ENCODE measurements at places on chromosomes 6 and 20.

DNA sequence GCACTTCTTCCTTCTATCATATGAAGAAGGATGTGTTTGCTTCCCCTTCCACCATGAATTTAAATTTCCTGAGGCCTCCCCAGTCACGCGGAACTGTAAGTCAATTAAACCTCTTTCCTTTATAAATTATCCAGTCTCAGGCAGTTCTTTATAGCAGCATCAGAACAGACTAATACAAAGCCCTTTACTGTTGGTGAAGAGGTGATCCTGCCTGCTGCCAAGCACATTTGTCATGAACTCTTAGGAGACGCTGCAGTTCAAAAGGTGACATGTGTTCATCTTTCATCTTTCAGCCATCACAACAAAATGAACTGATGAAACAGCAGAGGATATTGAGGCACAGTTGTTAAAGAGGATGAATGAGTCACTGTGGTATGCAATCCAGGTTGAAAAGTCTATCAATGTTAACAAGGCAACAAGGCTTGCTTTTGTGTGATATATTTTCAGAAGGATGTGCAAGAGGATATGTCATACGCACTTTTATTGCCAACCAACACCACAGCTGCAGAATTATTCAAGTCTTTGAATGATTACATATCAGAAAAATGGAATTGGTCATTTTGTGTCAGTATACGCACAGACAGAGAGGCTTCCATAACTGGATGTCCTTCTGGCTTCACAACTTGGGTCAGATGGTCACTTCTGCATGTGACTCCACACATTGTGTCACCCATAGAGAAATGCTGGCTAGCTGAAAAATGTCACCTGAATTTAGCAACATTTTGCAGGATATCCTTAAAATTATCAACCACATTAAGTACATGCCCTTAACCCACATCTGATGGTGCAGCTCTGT lies 52.4 kb upstream of the PLN start:
- DNase-seq: no peak

DNA sequence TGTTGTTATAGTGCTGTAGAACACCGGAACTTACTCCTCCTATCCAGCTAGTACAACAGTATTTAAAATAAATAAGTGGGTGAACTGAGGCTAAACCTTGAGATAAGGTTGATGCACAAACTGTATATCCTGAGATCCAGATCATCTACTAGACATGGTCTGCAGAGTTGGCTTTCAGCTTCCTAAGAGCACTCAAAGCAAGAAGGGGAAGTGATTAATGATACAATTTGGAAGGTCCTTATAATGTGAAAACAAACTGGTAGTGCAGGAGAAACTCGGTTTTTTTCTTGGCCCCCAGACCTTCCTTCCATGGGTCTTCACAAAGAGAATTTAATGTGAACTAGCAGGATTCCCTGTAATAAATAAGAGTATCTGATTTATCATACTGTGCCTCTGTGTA lies 27.4 kb upstream of the RREB1 start:
- no peak for DNase-seq

DNA sequence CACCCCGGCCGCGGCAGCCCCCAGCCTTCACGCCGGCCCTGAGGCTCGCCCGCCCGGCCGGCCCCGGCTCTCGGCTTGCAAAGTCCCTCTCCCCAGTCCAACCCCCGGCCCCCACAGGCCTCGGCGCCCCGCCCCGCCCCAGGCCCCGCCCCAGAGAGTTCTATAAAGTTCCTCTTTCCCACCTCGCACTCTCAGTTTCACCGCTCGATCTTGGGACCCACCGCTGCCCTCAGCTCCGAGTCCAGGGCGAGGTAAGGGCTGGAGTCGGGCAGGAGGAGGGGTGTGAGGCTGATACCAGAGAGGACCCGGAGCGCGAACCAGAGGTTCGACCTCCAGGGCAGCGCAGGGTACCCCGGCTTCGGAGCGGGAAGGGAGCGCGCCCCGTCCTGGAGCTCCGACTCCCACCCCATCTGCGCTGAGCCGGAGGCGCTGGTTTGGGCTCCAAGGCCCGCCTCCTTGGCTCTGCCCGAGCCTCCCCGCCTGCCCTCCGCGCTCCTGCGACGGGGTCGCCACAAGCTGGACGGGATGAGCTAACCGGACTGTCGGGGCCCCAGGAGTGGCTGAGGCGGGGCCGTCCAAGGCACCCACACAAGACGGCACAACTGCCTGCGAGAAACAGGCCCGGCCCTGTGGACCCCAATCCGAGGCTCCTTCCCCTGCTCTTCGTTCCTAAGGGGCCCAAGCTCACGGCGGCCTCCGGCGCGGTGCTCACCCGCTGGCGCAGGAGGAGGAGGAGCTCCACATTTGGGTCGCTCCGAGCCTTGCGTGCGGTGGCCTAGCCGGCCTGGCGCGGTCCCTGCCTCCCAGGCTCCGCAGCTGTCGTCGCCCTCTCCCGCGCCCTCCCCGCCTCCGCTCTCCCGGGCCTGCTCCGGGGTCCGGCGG lies at the start of gene IRF4:
IRF4 (plus strand) TSS at position 194 of the 882 bp plus-strand sequence. CDS start 1,401 bp downstream, outside the sequence.
- peak; percentile 81 for DNase-seq

DNA sequence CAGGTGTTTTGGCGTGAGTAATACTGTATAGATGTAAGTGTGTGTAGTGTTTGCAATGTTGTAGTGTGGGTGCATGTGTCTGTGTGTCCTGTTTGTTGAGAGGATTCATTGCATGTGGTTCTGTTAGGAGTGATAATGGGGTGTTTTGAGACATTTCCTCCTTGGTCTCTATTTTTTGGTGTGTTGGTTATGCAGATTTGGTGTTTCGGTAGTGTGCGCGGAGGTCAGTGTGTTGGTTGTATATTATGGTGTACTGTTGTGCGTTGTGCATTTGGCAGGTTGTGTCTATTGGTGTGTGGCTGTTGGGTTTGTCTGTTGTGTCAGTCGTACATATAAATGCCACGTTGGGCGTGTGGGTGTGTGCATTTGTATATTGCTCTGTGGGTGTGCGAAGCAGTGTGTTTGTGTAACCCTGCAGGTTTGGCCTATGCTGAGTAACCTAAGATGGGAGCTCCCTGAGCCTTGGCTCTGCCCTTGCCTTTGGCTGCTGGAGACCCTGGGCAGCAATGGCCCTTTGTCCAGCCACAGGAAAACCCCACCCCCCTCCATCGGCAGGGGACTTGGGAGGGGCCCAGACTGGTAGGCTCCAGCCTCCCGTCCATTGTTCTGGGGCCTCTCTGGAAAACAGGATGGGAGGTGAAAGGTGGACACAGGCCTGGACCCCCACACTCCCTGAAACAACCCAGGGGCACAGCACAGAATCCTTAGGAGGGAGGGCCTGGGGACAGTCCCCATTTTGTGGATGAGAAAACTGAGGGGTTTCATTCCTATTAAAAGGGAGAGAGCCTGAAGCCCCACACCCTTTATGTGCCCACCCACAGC lies 10.3 kb upstream of the ID1 start:
- no peak for DNase-seq

DNA sequence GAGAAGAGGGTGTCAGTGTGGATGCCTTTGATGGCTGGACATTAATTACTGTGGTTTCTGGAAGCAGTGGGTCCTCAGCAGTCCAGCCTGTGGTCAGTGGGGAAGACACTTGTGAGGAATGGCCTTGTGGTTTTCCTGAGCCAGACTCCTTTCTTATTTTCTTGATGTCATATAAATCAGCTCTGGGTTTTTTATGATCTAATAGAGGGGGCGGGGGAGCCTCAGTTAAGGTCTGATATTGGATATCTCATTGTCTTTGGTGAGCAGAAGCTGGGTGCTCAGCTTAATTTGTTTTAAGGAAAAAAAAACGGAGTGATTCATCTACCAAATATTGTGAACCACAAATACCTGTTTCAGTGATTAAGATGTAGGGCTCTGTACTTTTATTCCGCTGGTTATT lies 62.1 kb downstream of the OTOR start:
- DNase-seq: no peak

All from T-helper 2 cell (primary cell).